ENCODE measurements at places on chromosomes 4 and X.

- H3K36me3 ChIP-seq, result peaks cover 68% of the 10 kb centered on the region
- DNase-seq, result no peak
- H3K4me3 ChIP-seq, result no peak overlapping the region
- no peaks in the 10 kb centered on the region for H3K4me1 ChIP-seq
- no peak overlapping the region for H3K27ac ChIP-seq
These were observed 47.7 kb downstream of the DDX60L start for GRCh38 chr4:168432419-168433146.

- DNase-seq, result no peak
- no peaks in the 10 kb centered on the region for H3K36me3 ChIP-seq
- no peak overlapping the region for H3K4me3 ChIP-seq
- H3K27ac ChIP-seq, result no peak overlapping the region
- no peaks in the 10 kb centered on the region for H3K27me3 ChIP-seq
These were observed 70.0 kb downstream of the DCHS2 start for GRCh38 chr4:154421618-154422017.

- no peak overlapping the region for H3K27ac ChIP-seq
- H3K36me3 ChIP-seq, result no peaks in the 10 kb centered on the region
- no peak for DNase-seq
- H3K27me3 ChIP-seq, result no peaks in the 10 kb centered on the region
- H3K4me3 ChIP-seq, result no peak overlapping the region
- no peaks in the 10 kb centered on the region for H3K4me1 ChIP-seq
These were observed 27.0 kb downstream of the SMIM43 start for GRCh38 chr4:121737846-121738554.

DNA sequence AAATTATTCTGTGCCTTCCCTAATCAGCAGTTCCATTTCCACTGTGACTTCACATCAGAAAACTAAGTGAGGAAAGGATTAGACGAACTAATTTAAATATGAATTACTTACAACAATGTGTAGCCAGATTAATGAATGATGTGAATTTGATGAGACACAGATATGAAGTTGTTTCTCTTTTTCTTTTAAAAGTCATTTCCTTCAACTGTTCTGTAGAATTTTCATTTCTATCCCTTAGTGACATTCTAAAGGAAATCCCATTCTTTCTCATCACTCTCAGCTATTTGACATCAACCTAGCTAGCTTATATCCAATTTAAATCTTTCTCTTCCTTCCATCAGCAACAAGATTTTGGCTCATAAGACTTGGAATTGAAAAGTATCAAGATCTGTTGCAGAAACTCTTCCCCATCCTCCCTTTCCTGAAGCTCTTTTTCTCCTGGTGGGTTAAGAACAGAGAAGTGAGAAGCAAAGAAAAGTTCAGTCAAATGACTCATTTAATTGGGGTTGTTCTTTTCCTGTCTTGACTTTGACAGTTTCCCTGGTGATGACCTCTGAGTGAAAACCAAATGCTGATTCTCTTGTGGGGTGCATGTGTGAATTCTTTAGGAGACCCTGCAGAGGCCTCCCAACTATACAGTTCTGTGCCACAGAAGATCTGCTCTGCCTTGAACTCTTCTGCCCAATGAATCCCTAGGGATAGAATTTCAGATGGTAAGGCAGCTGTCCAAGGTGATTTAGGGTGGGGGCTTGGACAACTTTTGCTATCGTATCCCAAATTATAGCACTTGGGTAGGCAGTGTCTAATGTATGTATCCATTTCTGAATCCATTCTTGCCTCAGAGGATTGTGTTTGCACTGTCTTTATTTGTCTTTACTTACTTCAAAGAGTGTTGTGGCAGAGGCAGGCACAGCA is 232.5 kb upstream of the GPRIN3 start:
- H3K4me1 ChIP-seq, result no peaks in the 10 kb centered on the region
- no peak overlapping the region for H3K27ac ChIP-seq
- no peaks in the 10 kb centered on the region for H3K36me3 ChIP-seq
- DNase-seq, result no peak
- no peak overlapping the region for H3K4me3 ChIP-seq

DNA sequence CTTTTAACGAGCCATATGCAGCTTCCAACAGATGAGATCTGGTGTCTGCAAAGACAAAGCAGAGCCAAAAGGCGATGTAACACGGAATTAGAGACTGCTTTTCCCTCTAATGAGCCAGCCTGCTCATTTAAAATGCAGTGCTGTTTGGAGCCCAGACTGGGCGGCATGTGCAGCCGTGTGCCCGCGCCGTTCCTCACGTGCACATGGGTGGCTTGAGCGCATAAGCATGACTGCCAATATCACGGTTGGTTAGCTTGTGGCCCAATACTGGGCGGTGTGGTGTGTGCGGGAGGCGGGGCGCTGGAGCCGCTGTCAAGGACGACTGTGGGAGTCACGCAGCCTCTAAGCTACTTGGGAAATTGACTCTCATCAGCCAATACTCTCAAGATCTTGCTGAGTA is 87.0 kb upstream of the SCOC start:
- H3K36me3 ChIP-seq, result no peaks in the 10 kb centered on the region
- no peak for DNase-seq
- H3K27me3 ChIP-seq, result no peaks in the 10 kb centered on the region
- H3K4me1 ChIP-seq, result no peaks in the 10 kb centered on the region

- peaks cover 12% of the 10 kb centered on the region for H3K4me1 ChIP-seq
- no peaks in the 10 kb centered on the region for H3K36me3 ChIP-seq
- H3K4me3 ChIP-seq, result no peak overlapping the region
- no peak for DNase-seq
- H3K27ac ChIP-seq, result no peak overlapping the region
- H3K27me3 ChIP-seq, result no peaks in the 10 kb centered on the region
These were observed 4.7 kb downstream of the LAMP2 start for GRCh38 chrX:120464411-120464810.

DNA sequence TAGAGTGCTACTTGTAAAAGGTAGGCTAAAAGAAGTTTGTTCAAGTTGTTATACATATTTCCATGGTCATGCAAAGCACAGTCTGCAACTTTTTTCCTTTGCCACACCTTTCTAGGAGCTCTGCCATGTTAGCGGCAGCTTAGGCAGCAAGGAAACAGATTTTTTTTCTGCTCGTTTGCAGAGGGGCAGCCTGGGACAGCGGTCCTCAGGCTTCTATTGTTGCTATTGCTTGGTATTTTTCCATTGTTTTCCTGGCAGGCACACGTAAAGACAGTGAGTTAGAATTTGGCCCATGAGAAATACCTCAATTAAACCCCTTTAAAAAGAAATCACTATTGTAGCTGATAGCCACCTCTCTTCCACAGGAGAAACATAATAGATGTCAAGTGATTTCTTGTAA is 391.4 kb downstream of the SH2D1A start:
- H3K27ac ChIP-seq, result peak overlapping the region; percentile 96
- H3K36me3 ChIP-seq, result no peaks in the 10 kb centered on the region
- DNase-seq, result no peak
- no peak overlapping the region for H3K4me3 ChIP-seq

DNA sequence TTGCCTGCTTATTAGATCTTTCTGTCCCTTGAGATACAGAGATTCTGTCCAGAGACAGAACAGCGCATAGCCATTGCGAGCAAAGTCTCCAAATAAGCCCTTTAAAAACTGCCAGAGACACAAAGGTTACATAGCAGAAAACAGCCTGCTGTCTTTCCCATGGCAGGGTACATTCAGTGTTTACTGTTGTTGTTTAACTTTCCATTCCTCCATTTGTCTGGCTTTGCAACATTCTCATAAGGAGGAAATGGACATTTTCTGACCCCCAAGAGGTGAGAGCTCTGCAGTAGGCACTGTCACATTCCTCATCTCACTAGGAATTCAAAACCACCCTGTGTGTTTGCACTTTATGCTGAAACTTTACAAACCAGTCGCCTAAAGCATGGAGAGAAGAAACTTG is 48.3 kb downstream of the PDE5A start:
- no peaks in the 10 kb centered on the region for H3K36me3 ChIP-seq
- no peak overlapping the region for H3K27ac ChIP-seq
- no peaks in the 10 kb centered on the region for H3K27me3 ChIP-seq
- no peak overlapping the region for H3K4me3 ChIP-seq
- no peaks in the 10 kb centered on the region for H3K4me1 ChIP-seq

DNA sequence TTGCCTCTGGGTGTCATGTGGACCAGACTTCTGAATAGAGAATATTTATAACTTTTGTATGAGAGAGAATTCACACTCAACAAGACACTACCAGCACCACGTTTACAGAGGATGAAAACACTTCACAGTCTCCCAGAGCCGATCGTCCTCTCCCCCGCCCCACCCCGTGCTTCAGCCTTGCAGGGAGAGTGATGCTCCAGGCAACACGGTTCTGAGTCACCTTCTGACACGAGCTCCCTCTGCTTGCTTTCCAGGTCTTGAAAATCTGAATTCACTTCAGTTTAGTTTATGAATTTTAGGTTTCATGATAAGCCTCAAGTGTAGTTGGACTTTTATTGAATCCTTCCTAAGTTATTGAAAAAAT is 59.8 kb downstream of the CPLX1 start:
- no peaks in the 10 kb centered on the region for H3K4me1 ChIP-seq
- H3K27ac ChIP-seq, result no peak overlapping the region
- no peak overlapping the region for H3K4me3 ChIP-seq
- no peaks in the 10 kb centered on the region for H3K27me3 ChIP-seq
- H3K36me3 ChIP-seq, result peaks cover 65% of the 10 kb centered on the region

DNA sequence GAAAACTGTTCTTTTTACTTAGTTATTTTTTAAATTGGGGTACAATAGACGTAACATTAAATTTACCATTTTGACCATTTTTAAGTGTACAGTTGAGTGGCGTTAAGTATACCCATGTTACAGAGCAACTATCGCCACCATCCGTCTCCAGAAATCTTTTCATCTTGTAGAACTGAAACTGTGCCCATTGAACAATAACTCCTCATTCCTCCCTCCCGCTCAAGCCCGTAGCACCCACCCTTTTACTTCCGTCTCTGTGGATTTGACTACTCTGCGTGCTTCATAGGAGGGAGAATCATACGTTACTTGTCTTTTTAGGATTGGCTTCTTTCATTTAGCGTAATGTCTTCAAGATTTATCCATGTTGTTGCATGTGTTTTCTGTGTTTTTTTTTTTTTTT is 55.3 kb downstream of the TMEM131L start:
- no peaks in the 10 kb centered on the region for H3K27me3 ChIP-seq
- H3K27ac ChIP-seq, result peak overlapping the region; percentile 90
- peak overlapping the region; percentile 30 for H3K4me3 ChIP-seq
- H3K36me3 ChIP-seq, result peaks cover 36% of the 10 kb centered on the region

DNA sequence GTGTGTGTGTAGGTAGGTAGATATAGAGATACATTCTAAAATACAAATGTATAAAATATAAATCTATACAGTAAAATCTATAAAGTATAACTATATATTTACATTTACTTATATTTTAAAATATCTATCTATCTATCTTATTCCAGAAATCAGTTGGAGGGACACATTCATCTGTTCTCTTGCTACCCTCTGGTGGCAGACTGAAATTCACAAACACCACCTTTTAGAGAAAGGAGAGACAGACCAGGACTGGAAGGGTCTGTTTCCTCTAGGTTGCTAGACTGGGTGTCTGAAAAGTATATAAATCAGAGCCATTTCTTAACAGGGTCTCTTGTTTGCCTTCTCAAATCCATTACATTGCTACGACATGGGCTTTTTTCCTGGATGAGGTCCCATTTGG is 343.0 kb downstream of the OPHN1 start:
- DNase-seq, result no peak
- H3K27ac ChIP-seq, result no peak overlapping the region
- no peak overlapping the region for H3K4me3 ChIP-seq

- H3K27me3 ChIP-seq, result no peaks in the 10 kb centered on the region
- H3K27ac ChIP-seq, result peak within 1 kb of the TSS; percentile 54
- peaks cover 17% of the 10 kb centered on the region for H3K4me1 ChIP-seq
- no peaks in the 10 kb centered on the region for H3K36me3 ChIP-seq
- H3K4me3 ChIP-seq, result peak within 1 kb of the TSS; percentile 43
- DNase-seq, result no peak
These were observed at the start of gene ALPK1 for GRCh38 chr4:112296949-112297880. TSS of gene ALPK1 (plus strand) at chr4:112297369.

DNA sequence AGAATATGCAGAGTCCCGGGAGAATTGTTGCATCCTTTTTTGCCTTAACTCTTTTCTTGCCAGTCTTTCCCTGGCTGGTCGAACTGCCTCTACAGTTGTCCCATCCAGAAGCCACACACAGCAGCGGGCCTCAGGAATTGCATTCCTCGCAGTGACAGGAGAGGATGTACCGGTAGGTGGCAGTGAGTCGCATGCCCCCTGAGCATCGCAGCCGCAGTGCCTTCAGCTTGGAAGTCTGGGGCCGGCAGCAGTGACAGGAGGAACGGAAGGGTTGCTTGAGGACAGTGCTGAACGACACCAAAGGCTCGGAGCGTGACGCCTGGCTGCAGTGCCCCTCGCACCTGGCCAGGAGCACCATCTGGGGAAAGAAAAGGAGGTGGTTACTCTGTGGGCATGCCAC is 23.5 kb downstream of the NDP start:
- no peaks in the 10 kb centered on the region for H3K4me1 ChIP-seq
- no peak overlapping the region for H3K27ac ChIP-seq
- H3K36me3 ChIP-seq, result no peaks in the 10 kb centered on the region
- DNase-seq, result peak; percentile 6
- peaks cover 4% of the 10 kb centered on the region for H3K27me3 ChIP-seq

- H3K4me1 ChIP-seq, result no peaks in the 10 kb centered on the region
- H3K27me3 ChIP-seq, result no peaks in the 10 kb centered on the region
- no peak overlapping the region for H3K4me3 ChIP-seq
- no peak for DNase-seq
These were observed 41.4 kb downstream of the ABHD18 start for GRCh38 chr4:128006592-128006991.

GRCh38 chrX:148574237-148574973 is 74.0 kb downstream of the AFF2 start:
- H3K27me3 ChIP-seq, result no peaks in the 10 kb centered on the region
- no peaks in the 10 kb centered on the region for H3K4me1 ChIP-seq
- DNase-seq, result no peak
- no peak overlapping the region for H3K27ac ChIP-seq

DNA sequence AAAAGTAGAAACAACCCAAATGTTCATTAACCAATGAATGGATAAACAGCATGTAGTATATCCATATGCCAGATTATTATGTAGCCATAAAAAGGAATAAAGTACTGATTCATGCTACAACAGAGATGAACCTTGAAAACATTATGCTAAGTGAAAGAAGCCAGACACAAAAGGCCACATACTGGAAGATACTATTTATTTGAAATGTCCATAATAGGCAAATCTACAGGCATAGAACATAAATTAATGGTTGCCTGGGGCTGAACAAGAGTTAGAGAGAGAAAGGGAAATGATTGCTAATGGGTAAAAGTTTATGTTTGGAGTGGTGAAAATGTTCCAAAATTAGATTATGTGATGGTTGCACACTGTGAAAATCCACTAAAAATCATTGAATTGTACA is 44.4 kb downstream of the IL13RA2 start:
- H3K4me3 ChIP-seq, result no peak overlapping the region
- H3K36me3 ChIP-seq, result no peaks in the 10 kb centered on the region
- no peaks in the 10 kb centered on the region for H3K4me1 ChIP-seq

- H3K4me1 ChIP-seq, result no peaks in the 10 kb centered on the region
- H3K36me3 ChIP-seq, result no peaks in the 10 kb centered on the region
- no peak overlapping the region for H3K4me3 ChIP-seq
- no peak for DNase-seq
- no peaks in the 10 kb centered on the region for H3K27me3 ChIP-seq
These were observed 131.9 kb downstream of the FHIP1A start for GRCh38 chr4:151540728-151541388.

Data from thymus (tissue), 14 donors.